Ascending aorta (tissue), 2 donors: ENCODE measurements at places on chromosomes 2 and 18.
A peak's percentile ranks its signal among the peaks of the same experiment; 100 is the strongest.

DNA sequence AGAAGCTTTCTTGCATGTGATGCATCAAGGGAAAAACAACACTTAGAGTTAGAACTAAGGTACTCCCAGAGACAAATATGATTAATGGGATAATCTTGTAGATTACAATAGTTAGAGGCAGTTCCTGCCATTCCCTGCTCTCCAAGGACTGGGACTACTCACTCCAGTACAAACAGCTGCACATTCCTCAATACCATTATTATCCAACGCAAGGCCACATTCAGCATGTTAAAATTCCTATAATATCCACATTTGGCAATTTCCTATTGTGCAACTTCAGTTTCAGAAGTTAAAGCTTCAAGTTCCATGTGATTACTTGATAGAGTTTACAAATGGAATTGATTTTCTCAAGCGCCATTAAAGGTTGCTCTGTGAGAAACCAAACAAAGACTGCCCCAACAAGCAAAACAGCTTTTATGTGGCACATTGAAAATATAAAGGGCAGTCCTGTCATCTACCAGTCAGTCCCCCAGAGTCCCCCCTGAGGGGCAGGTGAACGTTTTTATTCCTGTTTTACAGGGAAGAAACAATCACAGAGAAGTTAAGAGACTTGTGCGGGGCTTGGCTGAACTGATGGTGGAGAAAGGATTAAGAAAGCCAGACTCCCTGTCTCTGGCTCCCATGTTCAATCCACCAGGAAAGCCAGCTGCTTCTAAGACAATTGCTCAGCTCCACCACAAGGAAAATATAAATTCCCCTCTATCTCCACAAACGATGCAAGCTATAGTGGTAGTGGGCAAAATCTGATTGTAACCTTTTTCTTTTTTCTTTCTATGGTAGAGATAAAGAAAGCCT, 72.6 kb downstream of the TXNL1 start:
- no peak overlapping the region for H3K27ac ChIP-seq
- no peak overlapping the region for H3K4me3 ChIP-seq
- no peaks in the 10 kb centered on the region for H3K27me3 ChIP-seq
- DNase-seq = no peak
- no peaks in the 10 kb centered on the region for H3K4me1 ChIP-seq

GRCh38 chr2:37156857-37157714, at the start of gene EIF2AK2:
EIF2AK2 (minus strand) TSS chr2:37156980; CDS start chr2:37147806, 9,174 bp downstream.
- peak within 1 kb of the TSS; percentile 86 for H3K4me3 ChIP-seq
- DNase-seq = peak; percentile 90
- H3K27ac ChIP-seq = peak within 1 kb of the TSS; percentile 77
- peaks cover 16% of the 10 kb centered on the region for H3K4me1 ChIP-seq
- H3K27me3 ChIP-seq = no peaks in the 10 kb centered on the region

DNA sequence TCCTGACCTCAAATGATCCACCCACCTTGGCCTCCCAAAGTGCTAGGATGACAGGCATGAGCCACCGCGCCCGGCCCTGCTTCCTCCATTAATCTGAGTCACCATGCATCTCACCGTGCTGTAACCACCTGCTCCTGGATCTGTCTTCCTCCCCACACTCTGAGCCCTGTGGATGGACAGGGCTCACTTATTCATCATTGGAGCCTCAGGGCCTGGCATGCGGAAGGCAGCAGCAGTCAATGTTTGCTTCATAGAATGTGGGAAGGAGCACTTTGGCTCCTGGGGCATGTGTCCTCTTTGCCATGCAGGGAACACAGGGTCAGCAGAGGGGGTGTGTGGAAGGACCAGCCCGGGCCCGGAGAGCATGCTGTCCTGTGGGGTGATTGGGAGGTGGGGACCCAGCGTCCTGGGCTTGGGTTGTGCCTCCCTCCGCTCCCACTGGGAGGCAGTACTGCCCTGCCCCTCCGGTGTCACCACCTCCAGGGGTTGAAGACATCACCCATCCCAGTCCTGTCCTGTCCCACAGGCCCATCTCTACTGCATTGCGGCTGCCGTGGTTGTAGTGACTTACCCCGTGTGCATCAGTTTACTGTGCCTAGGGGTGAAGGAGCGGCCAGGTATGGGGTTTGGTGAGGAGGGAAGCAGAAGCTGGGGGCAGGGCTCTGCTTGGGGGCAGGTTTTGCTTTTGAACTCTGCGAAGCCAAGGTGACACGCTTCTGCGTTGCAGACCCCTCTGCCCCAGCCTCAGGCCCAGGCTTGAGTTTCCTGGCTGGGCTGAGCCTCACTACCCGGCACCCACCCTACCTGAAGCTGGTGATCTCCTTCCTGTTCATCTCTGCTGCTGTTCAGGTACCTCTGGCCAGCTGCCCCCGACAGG, 11.5 kb downstream of the MFSD2B start:
- no peaks in the 10 kb centered on the region for H3K4me1 ChIP-seq
- no peak for DNase-seq
- H3K27me3 ChIP-seq = no peaks in the 10 kb centered on the region
- no peak overlapping the region for H3K27ac ChIP-seq

DNA sequence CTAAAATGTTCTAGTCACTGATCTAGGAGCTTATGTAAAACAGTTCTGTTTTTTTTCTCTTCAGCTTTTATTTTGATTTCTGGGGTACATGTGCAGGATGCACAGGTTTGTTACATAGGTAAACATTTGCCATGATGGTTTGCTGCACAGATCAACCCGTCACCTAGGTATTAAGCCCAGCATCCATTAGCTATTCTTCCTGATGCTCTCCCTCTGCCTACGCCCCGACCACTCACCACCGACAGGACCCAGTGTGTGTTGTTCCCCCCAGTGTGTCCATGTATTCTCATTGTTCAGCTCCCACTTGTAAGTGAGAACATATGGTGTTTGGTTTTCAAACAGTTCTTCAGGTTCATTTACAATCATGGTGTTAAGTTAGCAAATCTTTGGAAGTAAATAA, 84.8 kb upstream of the PROKR1 start:
- H3K4me3 ChIP-seq = no peak overlapping the region
- no peak for DNase-seq
- H3K27ac ChIP-seq = no peak overlapping the region
- H3K36me3 ChIP-seq = no peaks in the 10 kb centered on the region
- no peaks in the 10 kb centered on the region for H3K4me1 ChIP-seq
- H3K27me3 ChIP-seq = no peaks in the 10 kb centered on the region

DNA sequence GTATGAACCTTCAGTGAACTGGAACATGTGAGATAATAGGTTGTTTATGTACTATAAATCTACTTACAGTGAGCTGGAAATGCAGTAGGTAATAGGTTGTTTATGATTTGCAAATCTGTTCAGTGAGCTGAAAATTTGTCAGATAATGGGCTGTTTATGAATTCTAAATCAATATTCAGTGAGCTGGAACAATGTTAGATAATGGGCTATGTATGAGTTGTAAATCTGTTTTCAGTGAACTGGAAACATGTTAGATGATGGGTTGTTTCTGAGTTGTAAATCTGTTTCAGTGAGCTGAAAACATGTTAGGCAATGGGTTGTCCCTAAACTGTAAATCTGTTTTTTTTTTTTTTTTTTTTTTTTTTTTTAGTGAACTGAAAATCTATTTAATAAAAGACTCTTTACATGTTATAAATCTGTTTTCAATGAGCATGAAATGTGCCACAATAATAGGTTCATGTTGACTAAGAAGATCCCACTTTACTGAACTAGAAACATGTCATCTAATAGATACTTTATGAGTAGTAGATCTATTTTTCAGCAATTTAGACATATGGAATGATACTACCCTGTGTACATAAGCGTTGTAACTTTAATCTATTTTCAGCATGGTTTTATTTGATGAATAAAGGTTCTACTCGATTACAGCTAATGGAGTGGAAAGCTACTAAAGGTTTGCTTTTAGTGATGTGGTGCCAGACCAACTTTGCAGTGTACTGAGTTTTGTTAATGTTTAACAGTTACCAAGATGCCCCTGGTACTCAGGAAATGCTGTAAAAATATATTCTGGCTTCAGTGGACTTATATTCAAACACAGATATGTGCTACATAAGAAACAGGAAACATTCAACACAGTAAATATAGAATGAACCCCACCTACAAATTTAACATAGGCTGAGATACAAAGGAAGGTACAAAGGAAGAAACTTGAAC, 1471.8 kb downstream of the LRP1B start:
- H3K36me3 ChIP-seq = no peaks in the 10 kb centered on the region
- H3K27me3 ChIP-seq = no peaks in the 10 kb centered on the region
- no peak overlapping the region for H3K4me3 ChIP-seq
- no peak overlapping the region for H3K27ac ChIP-seq

GRCh38 chr18:11512096-11513025, 97.0 kb upstream of the SLC35G4 start:
- H3K36me3 ChIP-seq = no peaks in the 10 kb centered on the region
- H3K4me3 ChIP-seq = no peak overlapping the region
- H3K4me1 ChIP-seq = no peaks in the 10 kb centered on the region
- no peak overlapping the region for H3K27ac ChIP-seq
- no peak for DNase-seq

DNA sequence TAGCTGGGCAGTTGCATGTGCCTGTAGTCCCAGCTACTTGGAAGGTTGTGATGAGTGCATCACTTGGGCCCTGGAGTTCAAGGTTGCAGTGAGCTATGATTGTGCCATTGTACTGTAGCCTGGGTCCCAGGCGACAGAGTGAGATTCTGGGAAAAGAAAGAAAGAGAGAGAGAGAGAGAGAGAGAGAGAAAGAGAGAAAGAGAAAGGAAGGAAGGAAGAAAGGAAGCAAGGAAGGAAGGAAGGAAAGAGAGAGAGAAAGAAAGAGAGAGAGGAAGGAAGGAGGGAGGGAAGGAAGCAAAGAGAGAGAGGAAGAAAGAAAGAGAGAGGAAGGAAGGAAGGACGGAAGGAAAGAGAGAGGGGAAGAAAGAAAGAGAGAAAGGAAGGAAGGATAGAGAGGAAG, 128.4 kb downstream of the GALNT3 start:
- H3K4me1 ChIP-seq = no peaks in the 10 kb centered on the region
- no peak overlapping the region for H3K27ac ChIP-seq
- H3K4me3 ChIP-seq = no peak overlapping the region
- no peaks in the 10 kb centered on the region for H3K27me3 ChIP-seq
- no peak for DNase-seq

DNA sequence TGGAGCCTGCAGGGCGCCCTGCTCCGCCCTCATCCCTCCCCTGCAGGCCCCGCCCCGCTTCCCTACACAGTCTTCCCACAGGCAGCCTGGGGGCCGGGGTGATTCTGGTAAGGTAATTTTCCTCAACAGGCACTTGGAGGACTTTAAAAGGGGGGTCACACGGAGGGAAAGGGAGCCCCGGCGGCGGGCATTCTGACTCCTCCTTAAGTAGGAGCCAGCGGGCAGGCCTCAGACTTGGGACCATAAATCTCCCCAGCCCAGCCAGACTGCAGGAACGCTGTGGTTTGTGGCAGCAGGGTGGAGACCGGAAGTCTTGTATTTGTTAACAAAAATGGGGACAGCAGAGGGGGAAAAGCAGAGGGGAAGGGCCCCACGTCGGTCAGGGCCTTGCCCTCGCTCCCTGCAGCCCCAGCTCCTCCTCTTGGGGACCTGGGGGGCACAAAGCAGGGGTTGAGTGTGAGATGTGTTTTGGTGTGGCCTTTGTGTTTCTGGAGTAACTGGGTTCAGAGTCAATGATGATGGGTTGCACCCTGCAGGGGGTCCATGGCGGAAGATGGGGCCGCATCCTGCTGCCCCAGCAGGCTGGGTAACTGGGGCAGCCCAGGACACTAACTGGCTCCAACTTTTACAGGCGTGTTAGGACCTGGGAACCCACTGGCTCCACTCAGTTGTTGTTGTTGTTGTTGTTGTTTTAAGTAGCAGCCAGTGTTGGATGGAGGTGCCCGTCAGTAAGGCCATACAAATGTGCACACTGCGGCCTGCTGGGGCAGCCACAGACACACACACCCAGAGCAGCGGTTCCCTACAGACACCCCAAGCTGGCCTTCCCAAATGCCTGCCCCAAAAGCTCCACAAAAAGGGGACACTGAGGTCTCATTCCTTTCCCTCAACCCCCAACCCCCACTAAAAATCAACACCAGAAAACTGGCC, 27.7 kb downstream of the SMAD7 start:
- H3K27ac ChIP-seq = peak overlapping the region; percentile 99
- H3K4me3 ChIP-seq = peak overlapping the region; percentile 52
- no peaks in the 10 kb centered on the region for H3K27me3 ChIP-seq
- peaks cover 38% of the 10 kb centered on the region for H3K4me1 ChIP-seq
- peak; percentile 86 for DNase-seq

- peak within 1 kb of the TSS; percentile 61 for H3K4me3 ChIP-seq
- no peak for DNase-seq
- H3K27ac ChIP-seq = no peak within 1 kb of the TSS
- H3K36me3 ChIP-seq = no peaks in the 10 kb centered on the region
Observed at GRCh38 chr2:164954954-164955701, at the start of gene SLC38A11. SLC38A11 (minus strand) TSS chr2:164955525; CDS start chr2:164955247, 278 bp downstream.

DNA sequence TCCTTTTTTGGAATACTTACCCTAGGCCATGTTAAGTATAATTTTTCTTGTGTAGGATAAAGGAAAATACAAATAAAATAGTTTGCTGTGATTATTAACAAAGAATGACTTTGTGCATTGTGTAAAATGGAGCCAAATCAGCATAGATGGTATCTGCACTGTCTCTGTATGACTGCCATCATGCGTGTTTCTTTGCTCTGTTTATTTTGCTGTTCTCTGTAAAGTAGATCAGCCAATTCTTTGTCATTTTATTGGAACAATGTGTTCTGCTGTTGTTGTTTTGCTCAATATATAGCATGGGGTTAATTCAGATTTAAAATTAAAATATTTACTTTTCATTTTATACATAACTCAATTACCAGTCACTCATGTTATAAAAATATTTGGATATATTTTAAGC, 181.3 kb upstream of the UBE2E3 start:
- no peaks in the 10 kb centered on the region for H3K36me3 ChIP-seq
- no peaks in the 10 kb centered on the region for H3K4me1 ChIP-seq
- no peak for DNase-seq
- no peaks in the 10 kb centered on the region for H3K27me3 ChIP-seq
- H3K27ac ChIP-seq = no peak overlapping the region
- H3K4me3 ChIP-seq = no peak overlapping the region

DNA sequence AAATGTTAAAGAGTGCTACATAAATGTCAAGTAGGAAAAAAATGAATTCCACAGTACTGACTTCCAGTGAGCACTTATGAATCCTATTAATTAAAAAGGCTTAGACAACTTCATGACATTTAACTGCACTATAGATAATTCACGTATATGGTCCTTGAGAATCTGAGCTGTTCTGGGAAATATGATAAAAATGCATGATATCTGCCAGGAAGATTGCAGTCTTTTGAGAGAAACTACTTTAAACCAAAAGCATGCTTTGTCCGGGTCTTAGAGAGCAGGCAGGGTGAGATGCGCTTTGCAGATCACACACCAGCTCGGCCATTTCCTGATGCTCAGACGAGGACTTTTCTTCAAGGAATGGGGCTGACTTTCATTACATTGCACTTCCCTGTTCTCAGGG, 42.6 kb downstream of the CMPK2 start:
- no peaks in the 10 kb centered on the region for H3K27me3 ChIP-seq
- H3K27ac ChIP-seq = no peak overlapping the region
- H3K36me3 ChIP-seq = no peaks in the 10 kb centered on the region
- no peak overlapping the region for H3K4me3 ChIP-seq
- DNase-seq = no peak
- H3K4me1 ChIP-seq = no peaks in the 10 kb centered on the region

- H3K4me1 ChIP-seq = peaks cover 24% of the 10 kb centered on the region
- peak overlapping the region; percentile 54 for H3K4me3 ChIP-seq
- no peak overlapping the region for H3K27ac ChIP-seq
- no peaks in the 10 kb centered on the region for H3K27me3 ChIP-seq
- no peaks in the 10 kb centered on the region for H3K36me3 ChIP-seq
Observed at GRCh38 chr2:11129598-11130449, 25.4 kb upstream of the SLC66A3 start.
